ENCODE measurements at places on chromosomes 12 and 14.

DNA sequence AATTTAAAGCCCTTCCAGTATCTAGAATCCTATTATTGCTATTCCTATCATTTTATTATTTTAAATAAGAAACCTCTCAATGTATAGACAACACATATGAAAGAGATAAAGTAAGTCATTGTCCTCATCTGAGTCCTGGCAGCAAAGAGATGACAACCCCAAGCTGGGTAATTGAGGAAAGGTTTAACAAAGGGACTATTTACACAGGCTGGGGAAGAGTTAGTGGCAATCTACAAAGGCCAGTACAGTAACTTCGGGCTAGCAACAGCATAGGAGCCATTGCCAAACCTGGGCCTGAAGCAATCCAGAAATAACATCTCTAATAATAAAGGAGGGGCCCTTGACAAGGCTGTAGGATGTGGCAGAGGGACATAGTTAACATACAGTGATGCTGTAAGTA, 11.2 kb downstream of the PDE6H start:
- DNase-seq = no peak

DNA sequence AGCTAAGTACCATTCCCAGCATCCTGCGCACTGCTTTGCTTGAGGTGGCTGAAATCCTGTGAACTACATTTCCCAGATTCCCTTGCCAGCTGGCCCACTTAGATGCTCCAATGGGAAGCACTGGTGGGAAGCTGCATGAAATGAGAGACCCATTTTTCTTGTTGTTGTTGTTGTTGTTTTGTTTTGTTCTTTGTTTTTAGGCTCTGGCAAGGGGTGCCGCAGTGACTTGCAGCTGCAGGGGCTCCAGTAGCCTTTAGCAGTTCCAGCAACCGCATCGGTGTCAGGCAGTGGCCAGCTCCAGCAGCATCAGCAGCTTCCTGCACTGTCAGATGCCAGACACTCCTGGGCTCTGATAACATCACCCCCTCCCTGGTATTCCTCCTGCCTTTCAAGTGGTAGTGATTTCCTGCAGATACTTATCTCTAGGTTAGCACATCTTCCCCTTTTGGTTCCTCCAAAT, 8.8 kb upstream of the EGLN3 start:
- DNase-seq = no peak

GRCh38 chr14:99884834-99885648, 91.8 kb downstream of the EML1 start:
- DNase-seq = no peak

GRCh38 chr14:95498622-95499353, 17.7 kb downstream of the SYNE3 start:
- DNase-seq = no peak
